Mesothelial cell of epicardium (in vitro differentiated cells): ENCODE measurements at places on chromosomes 6 and 20.

DNA sequence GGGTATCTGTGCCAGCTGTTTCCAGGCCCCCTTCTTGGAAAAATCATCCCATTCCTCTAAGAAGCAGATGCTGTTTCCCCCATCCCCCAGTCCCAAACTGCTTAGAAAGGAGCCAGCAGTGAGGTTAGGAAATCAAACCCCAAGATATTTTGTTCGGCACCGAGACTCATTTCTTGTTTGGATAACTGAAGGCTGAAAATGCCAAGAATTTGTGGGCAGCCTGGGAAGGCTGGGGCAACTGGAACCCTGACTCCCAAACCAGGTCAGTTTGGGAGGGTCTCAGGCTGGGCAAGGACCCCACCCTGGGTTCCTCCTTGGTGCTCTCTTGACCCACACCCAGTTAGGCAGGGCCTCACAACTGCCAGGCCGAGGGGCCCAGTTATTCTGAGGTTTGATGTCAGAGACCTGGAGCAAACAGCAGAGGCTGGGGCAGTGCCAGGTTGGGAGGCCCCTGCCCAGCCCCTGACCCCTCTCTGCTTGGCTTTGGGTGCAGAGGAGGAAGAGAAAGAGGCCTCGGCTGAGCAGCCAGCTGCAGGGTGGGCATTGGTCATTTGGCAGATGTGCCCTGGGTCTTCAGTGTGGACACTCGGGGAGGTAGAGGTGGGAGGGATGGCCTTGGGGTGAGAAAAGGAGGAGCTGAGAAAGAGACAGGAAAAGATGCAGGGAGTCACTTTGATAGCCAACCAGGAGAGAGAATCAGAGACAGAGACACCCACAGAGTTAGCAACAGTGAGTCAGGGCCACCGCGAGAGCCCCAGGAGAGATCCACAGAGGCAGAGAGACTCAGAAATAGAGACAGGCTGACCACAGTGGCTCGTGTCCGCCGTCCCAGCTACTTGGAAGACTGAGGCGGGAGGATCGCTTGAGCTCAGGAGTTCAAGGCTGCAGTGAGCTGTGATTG is 5.0 kb downstream of the ANGPT4 start:
- no peak for DNase-seq

DNA sequence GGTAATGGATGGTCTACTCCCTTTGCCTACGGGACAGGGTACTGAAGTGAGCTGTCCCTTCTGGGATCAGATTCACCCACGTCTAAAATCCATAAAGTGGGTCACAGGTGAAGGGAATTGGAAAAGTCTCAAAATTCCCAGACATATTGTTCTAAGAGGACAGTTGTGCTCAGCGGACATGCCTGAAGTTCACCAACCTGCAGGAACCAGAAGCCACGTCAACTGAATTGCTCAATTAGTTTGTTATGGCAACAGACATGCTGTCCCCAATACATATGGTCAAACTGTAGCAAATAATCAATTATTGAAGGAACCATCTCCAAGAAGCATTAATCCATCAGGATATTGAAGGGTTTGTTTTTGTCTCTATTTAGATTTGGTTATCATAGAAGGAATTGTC is 190.2 kb downstream of the FRK start:
- no peak for DNase-seq

GRCh38 chr6:149330133-149330532 is 12.6 kb downstream of the TAB2 start:
- DNase-seq = no peak

GRCh38 chr6:17663226-17663625 is 43.5 kb downstream of the NUP153 start:
- DNase-seq = no peak

- no peak for DNase-seq
Observed at GRCh38 chr6:6616656-6617055, 28.1 kb downstream of the LY86 start.
